ENCODE measurements at places on chromosomes 4 and X.

GRCh38 chr4:33625748-33626147 is 2618.6 kb downstream of the ARAP2 start:
- DNase-seq: peak; percentile 36

GRCh38 chr4:166682200-166682599 is 552.1 kb downstream of the SPOCK3 start:
- no peak for DNase-seq

- DNase-seq: peak; percentile 20
Observed at GRCh38 chr4:137532869-137533236, 559 bp upstream of the PCDH18 start.

GRCh38 chrX:11478911-11479310 is 185.7 kb downstream of the AMELX start:
- no peak for DNase-seq

GRCh38 chr4:88616275-88617150 is 24.2 kb downstream of the HERC3 start:
- DNase-seq: peak; percentile 72

DNA sequence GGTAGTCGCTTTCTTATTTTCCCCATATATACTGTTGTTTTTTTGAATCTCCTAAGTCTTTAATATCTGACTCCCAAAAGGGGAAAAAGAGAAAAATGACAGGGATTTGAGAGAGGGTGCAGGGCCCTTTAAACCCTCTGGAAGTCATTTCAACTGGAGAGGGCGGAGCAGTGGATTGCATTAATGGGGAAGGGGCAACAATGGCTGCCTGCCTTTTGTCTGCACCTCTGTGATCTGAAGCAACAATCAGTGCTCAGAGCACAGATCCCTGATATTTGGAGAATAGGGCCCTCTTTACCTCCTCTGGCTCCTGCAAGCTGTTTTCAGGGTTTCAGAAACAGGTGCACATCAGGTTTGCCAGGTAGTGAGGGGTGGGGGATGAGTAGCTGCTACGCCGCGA is 1458.3 kb upstream of the TENM3 start:
- no peak for DNase-seq

DNA sequence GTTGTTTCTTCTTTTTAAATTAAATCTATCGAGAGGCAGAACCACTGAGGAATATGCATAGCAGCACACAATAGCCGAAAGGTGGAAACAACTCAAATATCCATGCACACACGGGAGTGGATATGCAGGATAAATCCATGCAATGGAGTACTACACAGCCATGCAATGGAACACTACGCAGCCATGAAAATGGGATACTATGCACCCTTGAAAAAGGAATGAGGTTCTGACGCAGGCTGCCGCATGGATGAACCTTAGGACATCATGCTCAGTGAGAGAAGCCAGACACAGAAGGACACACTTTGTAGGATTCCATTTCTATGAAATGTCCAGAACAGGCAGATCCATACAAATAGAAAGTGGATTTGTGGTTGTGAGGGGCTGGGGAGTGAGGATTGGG is 18.4 kb upstream of the P2RY8 start:
- DNase-seq: no peak

DNA sequence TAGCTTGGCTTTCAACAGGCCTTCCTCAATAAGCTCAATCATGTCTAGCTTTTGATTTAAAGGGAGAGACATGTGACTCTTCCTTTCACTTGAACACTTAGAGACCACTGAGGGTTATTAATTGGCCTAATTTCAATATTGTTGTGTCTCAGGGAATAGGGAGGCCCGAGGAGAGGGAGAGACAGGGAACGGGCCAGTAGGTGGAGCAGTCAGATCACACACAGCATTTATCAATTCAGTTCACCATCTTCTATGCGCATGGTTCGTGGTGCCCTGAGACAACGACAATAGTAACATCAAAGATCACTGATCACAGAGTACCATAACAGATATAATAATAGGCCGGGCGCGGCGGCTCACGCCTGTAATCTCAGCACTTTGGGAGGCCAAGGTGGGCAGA is 17.8 kb downstream of the ZNF81 start:
- DNase-seq: peak; percentile 30

DNA sequence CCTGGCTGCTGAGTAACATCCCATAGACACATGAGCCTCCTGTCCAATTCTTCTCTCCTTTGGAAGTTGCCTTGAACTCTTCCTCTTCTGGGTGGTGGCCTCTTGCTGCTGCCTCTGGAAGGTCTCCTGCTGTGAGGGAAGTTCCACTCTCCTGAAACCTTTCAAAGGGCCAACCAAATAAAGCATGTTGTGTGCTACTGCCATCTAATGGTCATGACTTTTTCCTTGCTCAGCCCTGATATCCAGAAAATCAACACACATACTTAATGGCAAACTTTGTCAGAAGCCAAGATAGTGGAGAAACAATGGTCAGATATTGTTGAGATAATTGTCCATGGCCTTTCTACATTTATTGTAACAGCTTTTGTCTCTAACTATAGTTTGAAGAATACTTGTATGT is 19.1 kb upstream of the ZXDA start:
- peak; percentile 8 for DNase-seq

DNA sequence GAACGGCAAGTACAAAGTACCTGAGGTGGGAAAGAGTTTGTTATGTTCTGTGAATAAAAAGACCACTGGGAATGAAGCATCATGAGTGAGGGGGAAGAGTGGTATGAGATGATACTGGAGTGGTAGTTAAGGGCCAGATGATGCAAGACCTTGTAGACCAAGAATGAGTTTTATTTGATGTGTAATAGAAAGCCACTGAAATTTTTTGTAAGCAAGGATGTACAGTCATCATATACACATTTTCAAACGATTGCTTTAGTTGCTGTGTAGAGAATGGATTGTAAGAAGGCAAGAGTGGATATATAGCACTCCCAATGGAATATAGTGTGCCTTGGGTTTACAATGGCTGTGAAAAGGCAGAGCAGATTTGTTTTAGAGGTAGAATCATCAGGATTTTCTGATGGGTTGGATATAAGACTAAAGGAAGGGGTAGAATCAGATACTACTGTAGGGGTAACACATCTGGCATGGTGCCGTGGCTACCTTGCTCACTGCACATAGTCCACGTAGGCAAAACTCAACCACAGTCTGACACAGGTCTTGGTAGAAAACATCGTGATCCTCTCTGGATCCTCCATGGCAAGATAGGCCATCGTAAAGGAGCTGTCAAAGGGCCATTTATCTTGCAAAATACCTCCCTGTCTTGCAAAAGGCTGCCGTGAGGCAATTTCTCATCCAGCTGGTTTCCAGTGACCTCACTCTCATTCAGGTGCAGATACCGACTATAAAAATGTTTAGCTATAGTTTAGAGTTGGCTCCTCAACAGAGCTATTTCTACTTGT is 14.9 kb downstream of the TIFA start:
- peak; percentile 91 for DNase-seq

DNA sequence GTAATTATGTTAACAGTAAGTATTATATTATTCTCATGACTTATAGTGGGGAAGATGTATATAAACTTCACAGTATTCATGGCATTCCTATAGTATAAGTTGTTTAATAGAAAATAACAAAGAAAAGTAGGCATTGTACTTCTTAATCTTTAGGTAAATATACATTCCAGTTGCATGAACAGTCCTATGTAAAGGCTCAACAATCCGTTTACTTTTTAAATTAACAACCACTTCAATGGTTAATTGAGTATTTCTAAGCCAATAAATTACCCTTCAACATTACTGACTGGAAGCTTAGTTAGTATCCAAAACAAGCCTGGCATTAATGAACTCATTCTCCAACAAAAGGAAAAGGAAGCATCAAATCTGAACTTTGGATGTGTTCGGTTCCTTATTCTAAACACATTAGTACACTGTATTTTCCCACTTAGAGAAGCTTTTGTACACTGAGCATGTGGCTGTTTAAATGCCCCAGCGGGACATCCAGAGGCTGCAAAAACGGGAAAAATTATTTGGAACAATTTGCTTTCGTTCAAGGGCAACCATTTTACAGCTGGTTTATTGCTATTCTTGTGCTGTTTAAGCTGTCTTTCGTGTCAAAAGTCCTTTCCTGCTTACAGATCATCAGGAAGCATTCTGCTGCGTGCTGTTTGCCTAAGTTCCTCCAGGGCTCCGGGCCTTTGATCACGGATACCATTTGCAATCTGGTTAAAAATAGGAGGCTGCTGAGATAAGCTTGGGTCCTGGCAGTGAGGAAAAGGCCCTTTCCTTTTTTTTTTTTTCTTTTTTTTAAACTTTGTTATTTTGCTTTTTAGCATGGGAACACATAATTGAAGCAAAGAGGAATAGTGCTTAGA is 460.3 kb downstream of the SPRY1 start:
- DNase-seq: peak; percentile 57

DNA sequence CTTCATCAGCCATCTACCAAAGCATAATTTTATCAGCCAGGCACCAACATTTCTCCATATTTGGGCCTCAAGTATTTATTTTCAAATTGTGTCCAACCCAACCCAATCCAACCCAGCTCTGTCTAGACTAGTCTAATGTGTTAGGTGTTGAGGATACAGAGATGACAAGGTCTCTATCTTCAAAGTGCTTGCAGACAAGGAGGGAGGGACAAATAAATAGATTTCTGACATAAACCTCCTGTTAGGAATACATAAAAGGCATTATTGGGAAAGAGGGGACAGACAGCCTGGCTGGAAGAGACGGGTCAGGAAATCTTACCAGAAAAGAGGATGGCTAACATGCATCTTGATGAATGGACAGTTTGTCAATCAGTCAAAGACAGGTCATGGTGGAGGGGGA is 115.4 kb upstream of the RPS6KA3 start:
- DNase-seq: no peak

GRCh38 chrX:120795301-120795700 is 80.4 kb downstream of the CT47B1 start:
- no peak for DNase-seq

- DNase-seq: no peak
Observed at GRCh38 chrX:46730765-46731164, 28.2 kb downstream of the SLC9A7 start.

DNA sequence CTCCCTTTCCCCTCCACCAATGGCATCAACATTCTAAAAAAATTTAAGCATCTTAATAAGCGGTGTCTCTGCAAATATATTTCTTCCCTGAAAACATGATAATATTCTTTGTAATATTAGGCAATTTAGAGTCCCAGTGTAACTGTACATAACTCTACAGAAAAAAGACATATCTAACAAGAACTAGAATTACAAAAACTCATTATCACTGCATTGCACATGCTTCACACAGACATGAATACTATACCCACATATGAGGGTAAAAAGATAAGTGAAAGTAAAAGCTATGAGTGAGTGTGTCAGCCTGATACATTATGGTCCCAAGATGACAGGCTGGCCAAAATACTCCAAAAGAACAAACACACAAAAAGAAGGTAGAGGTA is 2.4 kb upstream of the FGB start:
- DNase-seq: no peak

- peak; percentile 20 for DNase-seq
Observed at GRCh38 chr4:128862608-128863311, 53.3 kb downstream of the JADE1 start.

- DNase-seq: no peak
Observed at GRCh38 chr4:169167957-169168858, 102.5 kb downstream of the SH3RF1 start.

GRCh38 chrX:112642349-112642748 is 37.4 kb downstream of the LHFPL1 start:
- peak; percentile 23 for DNase-seq

- DNase-seq: no peak
Observed at GRCh38 chr4:185654311-185654710, 119.0 kb upstream of the PDLIM3 start.

DNA sequence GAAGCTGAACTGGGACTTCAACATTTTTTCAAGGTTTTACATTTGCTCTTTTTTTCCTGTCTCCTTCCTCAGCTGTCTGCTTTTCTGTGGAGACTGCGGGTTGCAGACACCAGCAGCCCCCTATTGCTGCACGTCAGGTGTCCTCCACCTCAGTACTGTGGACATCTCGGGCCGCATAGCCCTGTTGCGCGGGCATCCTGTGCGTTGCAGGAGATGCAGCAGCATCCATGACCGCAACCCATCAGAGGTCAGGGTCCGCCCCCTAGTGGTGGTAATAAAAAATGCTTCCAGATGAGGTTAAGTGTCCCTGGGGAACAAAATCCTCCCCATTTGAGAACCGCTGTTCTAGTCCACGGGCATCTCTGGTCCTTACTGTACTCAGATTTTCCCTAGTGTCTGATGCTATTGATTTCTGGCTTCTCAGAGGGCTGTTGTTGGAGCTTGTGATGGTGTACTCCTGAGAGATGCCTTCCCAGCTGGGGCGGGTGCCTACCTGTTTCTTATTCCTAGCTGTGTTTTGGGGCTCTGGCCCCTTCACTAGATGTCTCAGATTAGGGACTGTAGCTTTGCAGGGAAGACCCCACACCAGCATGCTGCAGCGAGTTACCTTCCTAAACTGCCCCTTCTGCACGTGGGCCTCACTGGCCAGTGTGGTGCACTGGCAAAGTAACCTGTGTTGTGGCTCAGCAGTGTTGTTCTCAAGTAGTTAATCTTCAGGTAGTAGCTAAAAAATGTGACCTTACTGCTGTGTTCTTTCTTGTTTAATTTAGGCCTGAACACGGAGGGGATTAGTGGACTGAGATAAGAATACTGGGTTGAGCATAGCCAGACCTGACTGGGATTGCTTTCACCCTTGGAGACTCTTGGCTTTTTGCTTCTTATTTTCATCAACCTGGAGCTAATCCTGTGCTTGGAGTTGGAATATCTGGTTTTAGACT is 28.2 kb downstream of the NSD2 start:
- peak; percentile 83 for DNase-seq

DNA sequence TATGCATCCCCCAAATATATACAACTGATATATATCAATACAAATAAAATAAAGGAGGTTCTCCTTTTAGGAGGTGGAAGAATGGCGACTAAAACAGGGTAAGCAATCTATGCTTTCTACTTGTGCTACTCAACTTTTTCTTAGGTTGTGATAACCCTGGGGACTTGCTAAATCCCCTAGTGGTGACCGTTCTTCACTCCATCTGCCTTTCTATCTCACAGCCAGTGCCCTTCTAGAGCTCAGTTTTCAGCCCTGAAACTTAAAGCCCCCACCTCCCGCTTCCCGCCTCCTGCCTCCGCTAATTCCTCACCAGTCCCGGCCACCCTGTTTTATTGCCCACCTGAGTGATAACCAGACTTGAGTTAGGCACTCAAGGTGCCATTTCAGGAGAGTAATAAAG is 15.5 kb upstream of the ESX1 start:
- DNase-seq: peak; percentile 22

DNA sequence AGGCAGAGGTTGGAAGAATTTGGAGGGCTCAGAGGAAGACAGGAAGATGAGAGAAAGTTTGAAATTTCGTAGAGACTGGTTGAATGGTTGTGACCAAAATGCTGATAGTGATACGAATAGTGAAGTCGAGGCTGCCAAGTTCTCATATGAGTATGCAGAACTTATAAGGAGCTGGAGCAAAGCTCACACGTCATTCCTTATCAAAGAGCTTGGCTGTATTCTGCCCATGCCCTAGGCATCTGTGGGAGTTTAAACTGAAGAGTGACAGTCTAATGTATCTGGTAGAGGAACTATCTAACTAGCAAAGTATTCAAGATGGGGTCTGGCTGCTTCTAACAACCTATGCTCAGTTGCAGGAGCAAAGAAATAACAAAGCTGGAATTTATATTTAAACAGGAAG is 102.1 kb downstream of the PCDH18 start:
- DNase-seq: no peak

- no peak for DNase-seq
Observed at GRCh38 chr4:122669911-122670738, 49.3 kb upstream of the IL21 start.

GRCh38 chr4:53349091-53349491 is 16.8 kb downstream of the SCFD2 start:
- DNase-seq: no peak

GRCh38 chr4:28001698-28002097 is 1141.1 kb downstream of the STIM2 start:
- no peak for DNase-seq

GRCh38 chrX:19121898-19122640 is at the start of gene ADGRG2:
TSS of gene ADGRG2 (minus strand) at chrX:19122468. CDS start at chrX:19068834, 53,634 bp downstream.
- DNase-seq: peak; percentile 4
